Fibroblast of gingiva (primary cell): ENCODE measurements at places on chromosomes 16 and 17.
A peak's percentile ranks its signal among the peaks of the same experiment; 100 is the strongest.

- no peak for DNase-seq
Measured at GRCh38 chr17:10186771-10187410, 11.5 kb downstream of the GAS7 start.

GRCh38 chr17:27846042-27846655 is 45.8 kb upstream of the NOS2 start:
- no peak for DNase-seq

GRCh38 chr16:84299734-84300440 is 5.2 kb downstream of the WFDC1 start:
- no peak for DNase-seq

DNA sequence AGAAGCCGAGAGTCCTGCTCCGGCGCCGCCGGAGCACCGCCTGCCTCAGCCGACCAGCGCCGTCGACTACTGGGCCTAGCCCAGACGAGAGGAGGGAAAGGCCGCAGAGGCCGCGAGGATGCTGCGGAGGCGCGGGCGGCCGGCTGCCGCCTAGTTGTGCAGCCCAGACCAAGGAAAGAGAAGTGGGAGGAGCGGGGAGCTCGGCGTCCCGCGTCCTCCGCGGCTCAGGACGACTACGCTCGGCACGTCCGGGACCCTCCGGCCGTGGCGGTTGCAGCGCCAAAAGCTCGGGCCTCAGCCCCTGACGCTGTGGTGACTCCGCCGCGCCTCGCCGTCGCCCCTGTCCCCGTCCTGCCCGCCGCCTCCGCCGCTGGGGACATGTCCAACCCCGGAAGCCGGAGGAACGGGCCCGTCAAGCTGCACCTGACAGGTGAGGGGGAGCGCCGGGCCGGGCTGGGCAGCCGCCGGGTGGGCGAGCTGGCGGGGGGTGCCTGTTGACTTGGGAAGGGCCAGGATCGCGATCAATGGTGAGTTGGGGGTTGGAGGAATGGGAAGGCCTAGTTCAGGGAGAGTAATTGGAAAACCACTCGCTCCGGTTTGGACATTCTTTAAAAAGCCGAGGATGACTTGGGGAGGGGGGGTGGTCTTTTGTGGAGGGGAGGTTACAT is 37.7 kb downstream of the RNF135 start:
- DNase-seq = peak; percentile 47

GRCh38 chr17:50908860-50909764 is 43.0 kb upstream of the TOB1 start:
- DNase-seq = no peak

- DNase-seq = no peak
Measured at GRCh38 chr17:81828656-81829055, 4.4 kb downstream of the MCRIP1 start.

DNA sequence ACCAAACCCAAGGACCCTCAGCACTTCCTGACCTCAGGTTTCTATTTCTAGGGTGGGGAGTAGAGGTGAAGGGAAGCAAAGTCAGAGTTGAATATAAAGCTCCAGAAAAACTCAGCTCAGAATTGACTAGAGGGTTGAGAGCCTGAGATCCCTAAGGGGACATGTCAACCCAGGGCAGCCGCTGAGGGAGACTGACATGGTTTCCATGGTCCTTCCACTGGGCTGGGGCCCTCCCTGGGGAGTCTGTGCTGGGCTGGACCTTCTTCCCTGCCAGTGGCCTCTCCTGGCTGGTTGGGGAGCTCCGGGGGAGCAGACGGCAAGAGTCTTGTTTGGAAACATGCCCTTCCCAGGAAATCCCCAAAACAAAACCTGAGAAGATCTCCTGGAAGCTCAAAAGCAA is 121.3 kb downstream of the METRNL start:
- no peak for DNase-seq

DNA sequence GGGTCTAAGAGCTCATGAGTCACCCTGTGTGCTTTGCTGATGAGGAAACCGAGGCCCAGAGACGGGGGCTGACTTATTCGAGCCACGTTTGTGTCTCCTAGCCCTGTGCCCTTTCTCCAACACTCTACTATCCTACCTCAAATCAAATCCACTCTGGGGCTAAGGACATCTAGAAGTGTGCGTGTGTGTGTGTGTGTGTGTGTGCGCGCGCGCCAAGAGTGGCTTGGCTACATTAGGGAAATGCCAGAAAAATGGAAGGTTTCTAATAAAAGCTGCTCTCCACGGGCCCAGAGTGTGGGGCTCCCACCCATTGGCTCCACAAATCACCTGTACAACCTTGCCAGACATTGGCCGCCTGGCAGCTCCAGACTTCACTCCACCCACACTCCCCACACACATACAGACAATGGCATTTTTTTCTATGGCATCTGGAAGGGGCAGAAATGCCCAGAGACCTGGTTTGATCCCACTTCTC is 30.3 kb upstream of the PHOSPHO1 start:
- DNase-seq = no peak

DNA sequence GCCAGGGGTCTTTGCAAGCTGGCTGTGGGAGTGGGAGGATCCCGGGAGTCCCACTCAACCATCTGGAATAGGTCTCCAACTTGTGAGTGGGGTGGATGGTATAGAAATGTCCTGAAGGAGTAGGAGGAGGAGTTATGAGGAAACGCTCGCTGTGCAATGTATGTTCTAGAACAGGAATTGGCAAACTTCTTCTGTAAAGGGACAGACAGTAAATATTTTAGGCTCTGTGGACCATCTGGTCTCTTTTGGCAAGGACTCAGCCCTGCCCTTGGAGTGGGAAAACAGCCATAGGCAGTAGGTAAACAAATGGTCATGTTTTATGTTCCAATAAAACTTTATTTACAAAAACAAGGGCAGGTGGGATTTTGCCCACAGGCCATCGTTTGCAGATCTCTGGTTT is 149.2 kb downstream of the NPIPB5 start:
- DNase-seq = no peak

DNA sequence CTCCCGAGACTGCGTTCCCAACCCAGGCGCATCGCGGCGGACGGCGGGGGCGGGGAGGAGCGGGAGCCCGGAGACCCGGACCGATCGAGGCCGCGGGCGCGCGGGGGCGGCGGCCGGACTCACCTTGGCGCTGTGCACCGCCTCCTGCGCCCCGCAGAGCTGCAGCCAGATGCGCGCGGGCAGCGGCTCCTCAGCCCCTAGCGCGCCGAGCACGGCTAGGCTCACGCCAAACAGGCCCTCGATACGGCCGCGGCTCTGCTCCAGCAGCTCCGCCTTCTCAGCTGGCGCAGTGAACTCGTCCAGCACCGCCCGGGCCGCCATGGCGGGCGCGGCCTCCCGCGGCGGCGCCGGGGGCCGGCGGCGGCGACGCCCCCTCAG is 339 bp downstream of the N4BP1 start:
- DNase-seq = peak; percentile 54

DNA sequence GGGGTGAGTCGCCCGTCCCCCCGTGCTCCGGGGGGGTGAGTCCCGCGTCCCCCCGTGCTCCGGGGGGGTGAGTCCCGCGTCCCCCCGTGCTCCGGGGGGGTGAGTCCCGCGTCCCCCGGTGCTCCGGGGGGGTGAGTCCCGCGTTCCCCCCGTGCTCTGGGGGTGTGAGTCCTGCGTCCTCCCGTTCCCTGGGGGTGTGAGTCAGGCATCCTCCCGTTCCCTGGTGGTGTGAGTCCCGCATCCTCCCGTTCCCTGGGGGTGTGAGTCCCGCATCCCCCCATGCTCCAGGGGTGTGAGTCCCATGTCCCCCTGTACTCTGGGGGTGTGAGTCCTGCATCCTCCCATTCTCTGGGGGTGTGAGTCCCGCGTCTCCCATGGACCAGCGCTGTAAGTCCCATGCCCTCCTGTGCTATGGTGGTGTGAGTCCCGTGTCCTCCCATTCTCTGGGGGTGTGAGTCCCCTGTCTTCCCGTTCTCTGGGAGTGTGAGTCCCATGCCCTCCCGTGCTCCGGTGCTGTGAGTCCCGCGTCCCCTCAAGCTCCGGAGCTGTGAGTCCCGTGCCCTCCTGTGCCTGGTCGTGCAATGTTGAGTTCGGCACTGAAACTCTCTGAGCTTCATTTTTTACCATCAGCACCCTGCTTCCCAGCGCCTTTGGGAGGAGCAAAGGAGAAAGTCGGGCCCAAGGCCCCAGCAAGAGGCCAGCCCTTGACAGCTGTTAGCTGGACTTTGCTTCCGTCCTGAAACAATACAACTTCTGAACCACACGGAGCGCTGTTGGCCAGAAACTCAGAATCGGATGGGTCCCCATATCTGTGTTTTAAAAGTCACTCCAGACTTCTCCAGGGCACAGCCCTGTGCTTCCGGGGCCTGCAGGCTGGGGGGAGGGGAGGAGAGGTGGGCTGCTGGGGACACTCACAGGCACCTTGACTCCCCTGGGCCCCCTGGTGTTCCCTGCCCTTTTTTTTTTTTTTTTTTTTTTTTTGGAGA is 11.5 kb upstream of the ZC3H18 start:
- peak; percentile 32 for DNase-seq

DNA sequence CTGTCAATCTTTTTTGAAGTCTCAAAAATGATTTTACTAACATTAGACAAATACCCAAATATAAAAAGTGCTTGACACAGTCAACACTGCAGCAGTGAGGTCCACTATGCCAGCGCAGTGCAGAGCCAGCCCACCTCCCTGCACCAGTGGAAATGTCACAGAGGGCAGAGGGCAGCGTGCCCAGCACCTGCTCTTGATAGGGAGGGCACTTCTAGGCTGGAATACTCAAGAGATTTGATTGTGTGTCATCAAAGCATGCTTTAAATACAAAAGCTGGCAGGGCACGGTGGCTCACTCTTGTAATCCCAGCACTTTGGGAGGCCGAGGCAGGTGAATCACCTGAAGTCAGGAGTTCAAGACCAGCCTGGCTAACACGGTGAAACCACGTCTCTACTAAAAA is 136.0 kb downstream of the ANKRD11 start:
- no peak for DNase-seq

DNA sequence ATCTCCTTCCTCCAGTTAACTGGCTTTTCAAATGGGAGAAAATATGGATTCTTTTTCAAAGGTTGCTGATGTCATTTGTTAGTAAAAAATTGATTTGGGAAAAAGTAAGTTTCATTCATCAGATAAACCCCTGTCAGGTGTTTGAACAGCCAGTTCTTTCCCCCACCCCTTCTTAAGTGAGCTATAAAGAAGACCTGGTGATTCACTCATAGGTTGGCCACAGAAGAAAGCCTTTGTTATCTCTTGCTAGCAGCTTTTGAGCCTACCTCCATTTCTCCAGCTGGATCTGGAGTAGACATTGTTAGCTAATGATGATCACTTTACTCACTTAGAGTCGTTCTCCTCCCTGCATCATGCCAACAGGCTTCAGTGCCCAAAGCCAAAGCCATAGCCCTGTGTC is 63.0 kb downstream of the NLK start:
- no peak for DNase-seq

GRCh38 chr16:49158029-49158642 is 123.5 kb downstream of the CBLN1 start:
- no peak for DNase-seq

DNA sequence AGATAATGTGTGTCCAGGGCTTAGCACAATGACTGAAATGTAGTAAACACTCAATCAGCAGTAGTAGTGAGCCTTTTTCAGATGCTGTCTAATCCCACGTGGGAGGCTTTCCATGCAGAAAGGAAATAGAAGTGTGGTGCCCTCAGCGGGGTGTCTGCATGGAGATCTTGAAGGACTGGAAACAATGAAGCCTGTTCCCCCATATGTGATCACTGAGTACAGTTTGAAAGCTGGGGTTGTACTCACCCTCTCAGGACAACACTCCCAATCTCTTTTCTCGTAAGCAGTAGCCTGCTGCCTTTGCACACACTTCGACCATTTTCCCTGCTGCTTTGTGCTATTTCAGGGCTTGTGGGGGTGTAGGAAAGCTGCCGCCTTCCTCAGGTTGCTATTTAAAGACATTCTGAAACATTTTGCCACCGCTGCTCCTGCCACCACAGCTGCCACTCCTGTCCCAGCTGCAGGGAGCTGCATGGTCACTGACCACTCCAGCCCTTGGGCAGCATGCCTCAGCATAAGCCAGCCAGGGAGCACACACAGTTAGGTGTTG is 40.6 kb upstream of the HAS3 start:
- no peak for DNase-seq
